Activated CD4-positive, CD25-positive, alpha-beta regulatory T cell (primary cell): ENCODE measurements at places on chromosomes 3 and 15.

- no peak for DNase-seq
Observed at GRCh38 chr3:39277893-39278615, 1.8 kb downstream of the CX3CR1 start.

- DNase-seq = no peak
Observed at GRCh38 chr3:31890007-31890406, 91.1 kb downstream of the OSBPL10 start.

DNA sequence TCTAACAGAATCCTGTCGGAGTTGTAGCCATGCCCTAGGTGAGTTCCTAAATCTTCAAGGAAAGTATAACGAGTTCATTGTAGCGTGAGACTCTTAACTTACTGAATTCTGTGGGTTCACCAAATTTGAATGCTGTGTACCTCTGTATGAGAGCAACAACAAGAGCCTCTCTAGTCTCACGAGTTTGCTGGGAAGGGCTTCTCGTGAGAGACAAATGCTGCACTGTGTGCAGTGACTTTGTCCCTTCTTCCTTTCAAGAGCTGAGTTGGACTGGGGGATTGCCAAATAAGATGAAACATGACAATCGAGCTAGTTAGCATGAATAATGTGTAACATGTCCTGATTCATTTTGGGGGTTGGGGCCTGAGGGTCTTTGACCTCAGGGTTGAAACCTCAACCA lies 32.2 kb downstream of the KAT2B start:
- no peak for DNase-seq

DNA sequence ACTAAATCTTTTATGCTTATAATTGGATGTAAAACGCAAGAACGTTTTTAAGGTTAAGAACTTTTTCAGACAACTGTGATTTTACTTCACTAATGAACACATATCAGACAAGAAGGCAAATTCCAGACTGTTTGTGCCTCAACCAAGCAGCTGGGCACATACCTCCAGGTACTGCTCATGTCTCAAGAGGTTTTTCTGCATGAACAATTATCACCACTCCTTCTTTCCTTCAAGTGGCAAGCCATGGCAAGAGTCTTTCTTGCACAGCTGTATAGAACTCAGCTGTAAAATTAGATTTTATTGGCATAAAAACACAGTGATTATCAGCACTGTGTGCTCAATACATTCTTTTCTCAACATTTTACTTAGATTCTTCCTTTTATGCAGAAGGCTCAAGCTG lies 64.3 kb downstream of the FNDC3B start:
- no peak for DNase-seq

GRCh38 chr3:41710646-41711388 lies 251.1 kb downstream of the ULK4 start:
- DNase-seq = no peak

DNA sequence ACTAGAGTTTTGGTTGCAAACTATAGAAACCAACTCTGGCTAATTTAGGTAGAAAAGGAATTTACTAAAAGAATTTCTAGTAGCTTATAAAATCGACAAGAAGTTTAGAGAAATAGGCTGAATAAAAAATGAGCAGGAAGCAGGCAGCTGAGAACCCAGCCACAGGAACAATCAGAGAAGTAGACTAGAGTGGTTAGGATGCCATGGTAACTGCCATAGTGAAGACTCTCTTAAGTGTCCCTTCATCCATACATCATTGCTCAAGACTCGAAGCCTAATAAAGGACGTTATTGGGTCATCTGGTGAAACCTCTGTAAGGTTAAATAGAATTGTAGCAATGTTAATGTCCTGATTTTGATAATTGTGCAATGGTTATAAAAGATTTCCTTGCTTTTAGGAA lies 13.8 kb downstream of the AVEN start:
- no peak for DNase-seq

GRCh38 chr3:55146216-55146615 lies 218.4 kb upstream of the LRTM1 start:
- no peak for DNase-seq

GRCh38 chr3:99753268-99753975 lies 64.2 kb upstream of the CMSS1 start:
- no peak for DNase-seq

DNA sequence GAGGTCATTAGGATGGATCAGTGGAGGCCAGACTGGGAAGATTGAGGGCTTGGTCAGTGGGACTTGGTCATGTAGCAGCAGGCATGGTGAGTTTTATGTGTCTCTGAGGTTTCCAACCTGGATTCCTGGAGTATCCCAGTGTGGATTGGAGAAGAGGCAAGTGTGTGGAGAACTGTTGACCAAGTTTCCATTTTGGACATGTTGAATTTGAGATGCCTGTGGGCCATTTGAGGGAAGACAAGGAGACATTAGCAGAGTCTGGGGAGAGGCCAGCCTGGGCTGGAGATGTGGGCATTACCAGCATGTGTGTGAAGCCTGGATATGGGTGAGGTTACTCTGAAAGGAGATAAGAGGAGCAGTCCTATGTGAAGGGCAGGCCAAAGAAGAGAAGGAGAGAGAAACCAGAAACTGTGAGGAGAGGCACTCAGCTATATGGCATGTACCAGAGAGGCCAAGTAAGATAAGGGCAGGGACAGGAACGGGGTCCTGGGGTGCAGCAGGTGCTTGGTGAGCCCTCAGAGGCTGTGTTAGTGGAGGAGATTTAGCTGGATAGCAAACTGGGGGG lies 4.3 kb downstream of the SLC25A38 start:
- no peak for DNase-seq

- DNase-seq = no peak
Observed at GRCh38 chr15:71052356-71052755, 62.9 kb upstream of the THSD4 start.

DNA sequence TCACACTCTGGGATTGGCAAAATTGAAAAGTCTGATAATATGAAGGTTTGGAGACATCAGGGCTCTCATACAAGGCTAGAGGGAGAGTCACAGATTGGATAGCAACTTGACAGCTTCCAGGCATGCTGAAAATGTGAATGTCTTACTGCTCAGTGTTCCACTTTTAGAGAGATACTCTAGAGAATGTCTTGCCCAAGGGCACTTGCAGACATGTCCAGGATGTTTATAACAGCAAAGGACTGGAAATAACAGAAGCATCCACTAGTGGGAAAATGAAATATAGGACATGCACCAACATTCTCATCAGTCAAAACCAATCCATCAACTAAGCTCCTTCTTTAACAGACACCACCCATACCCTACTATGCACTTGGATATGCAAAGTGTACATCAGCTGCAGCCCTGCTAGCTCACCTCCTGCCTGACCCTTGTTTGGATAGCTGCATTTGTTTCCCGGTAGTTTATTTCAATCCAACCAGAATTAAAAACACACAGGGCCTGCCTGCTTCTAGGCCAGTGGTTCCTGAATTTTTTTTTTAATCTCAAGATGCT lies 101.6 kb upstream of the ARHGEF3 start:
- DNase-seq = no peak

DNA sequence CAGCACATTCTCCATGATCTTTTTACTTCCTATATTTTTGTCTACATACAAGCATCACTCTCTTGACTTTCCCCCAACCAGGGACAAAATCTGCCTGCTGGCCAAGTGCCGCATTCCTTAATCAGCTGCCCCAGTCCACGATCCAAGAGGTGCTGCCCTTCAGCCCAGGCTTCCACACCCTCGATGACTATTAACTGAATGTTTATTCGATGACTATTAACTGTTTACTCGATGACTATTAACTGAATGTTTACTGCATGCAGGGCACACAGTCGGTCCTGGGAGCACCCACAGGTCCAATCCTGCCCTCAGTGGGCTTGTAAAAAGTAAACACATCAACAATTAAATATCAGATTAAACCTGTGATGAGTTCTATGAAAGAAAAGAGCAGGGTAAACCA lies 256.9 kb downstream of the ARRDC4 start:
- DNase-seq = no peak

- DNase-seq = no peak
Observed at GRCh38 chr15:33200903-33201302, 6.4 kb upstream of the FMN1 start.

DNA sequence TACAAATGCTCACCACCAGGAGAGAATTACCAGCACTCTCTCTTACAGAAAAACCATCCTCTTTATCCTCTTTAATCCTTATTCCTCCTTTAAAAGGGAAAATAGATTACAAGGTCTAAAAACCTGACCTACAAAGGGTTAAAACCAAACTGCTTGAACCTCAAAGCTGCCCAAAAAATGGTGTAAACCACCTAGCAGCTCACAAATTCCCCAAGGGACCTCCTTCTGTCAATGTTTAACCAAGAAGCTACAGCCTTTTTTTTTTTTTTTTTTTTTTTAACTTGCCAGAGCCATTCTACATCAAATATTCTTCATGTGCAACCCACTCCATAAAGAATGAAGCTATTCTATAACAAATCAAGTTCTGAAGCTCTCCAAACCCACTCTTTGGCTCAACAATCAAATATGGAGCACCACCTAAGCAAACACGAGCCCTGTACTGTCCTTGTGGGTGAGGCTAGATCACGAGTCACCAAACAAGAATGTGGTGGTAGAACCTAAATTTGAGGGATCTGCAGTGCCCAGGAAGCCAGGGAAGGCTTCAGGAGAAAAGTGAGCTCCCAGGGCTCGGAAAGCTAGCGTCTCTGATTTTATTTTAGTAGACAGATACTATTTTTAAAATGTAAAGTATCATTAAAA lies 20.1 kb downstream of the OSBPL10 start:
- no peak for DNase-seq

DNA sequence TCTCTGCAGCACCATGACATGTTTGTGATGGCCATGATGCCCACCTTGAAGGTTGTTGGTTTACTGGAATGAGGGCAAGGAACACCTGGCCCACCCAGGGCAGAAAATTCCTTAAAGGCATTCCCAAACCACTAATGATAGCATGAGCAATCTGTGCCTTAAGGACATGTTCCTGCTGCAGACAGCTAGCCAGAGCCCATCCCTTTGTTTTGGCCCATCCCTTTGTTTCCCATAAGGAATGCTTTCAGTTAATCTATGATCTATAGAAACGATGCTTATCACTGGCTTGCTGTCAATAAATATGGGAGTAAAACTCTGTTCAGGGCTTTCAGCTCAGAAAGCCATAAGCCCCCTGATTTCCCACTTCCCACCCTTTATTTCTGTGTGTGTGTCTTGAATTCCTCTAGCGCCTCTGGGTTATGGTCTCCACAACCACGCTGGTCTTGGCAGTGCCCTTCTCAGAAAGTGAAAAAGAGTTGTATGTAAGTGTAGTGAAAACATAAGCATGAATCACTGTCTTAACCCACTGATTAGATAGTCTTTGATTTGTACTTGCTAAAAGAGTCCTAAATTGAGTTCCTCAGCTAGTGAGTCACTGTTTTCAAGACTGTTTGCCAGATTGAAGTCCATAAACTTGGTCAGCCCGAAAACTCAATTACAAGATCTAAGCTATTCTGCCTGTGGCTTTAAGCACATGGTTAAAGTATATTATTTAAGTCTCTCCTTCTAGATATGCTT lies 19.0 kb upstream of the CCR2 start:
- no peak for DNase-seq

DNA sequence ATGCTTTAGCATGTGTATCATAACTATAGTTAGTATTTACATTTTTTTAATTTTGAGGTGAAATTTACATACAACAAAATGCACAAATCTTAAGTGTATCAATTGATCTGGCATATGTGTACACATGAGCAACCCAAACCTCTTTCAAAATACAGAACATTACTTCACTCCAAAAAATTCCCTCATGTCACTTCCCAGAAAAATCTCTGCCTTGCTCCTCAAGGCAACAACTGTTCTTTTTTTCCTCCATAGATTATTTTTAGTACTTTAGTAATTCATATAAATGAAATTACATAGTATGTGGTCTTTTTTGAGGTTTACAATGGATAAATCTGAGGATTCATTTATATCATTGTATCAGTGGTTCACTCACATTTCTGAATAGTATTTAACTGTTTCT lies 84.9 kb downstream of the TRIM42 start:
- DNase-seq = no peak

DNA sequence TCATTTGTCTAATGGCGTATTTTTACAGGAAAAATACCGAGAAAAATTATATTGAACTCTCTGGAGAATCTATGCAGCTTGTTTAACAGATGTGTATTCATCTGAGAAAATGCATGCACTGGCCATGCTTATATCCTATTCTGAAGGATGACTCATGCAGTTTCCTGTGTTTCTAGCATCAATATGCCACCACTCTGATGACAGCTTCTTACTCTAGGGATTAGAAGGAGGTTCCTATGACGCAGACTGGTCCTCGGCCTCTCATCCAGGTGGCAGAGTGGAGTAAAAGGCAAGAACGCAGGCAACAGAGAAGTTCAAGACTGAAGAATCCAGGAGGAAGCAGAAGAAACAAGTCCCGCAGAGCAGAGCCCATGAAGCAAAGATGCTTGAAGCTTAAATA lies 910.0 kb upstream of the ROBO1 start:
- no peak for DNase-seq

DNA sequence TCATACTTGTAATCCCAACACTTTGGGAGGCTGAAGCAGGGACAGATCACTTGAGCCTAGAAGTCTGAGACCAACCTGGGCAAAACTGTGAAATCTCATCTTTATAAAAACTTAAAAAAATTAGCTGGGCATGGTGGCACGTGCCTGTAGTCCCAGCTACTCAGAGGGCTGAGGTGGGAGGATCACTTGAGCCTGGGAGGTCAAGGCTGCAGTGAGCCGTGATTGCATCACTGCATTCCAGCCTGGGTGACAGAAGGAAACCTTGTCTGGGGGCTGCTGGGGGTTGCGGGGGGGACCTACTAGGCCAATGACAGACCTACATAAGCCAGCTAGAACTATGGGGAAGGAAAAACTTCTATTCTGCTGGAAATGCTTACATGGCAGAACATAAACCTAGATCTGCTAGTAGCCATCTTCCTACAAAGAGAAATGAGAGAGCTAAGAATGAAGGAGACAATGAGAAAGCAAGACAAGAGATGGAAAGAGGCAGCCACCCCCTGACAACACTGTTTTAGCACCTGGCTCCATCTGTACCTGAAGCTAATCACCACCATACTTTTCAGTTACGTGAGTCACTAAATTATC lies 23.9 kb downstream of the FOXP1 start:
- no peak for DNase-seq

DNA sequence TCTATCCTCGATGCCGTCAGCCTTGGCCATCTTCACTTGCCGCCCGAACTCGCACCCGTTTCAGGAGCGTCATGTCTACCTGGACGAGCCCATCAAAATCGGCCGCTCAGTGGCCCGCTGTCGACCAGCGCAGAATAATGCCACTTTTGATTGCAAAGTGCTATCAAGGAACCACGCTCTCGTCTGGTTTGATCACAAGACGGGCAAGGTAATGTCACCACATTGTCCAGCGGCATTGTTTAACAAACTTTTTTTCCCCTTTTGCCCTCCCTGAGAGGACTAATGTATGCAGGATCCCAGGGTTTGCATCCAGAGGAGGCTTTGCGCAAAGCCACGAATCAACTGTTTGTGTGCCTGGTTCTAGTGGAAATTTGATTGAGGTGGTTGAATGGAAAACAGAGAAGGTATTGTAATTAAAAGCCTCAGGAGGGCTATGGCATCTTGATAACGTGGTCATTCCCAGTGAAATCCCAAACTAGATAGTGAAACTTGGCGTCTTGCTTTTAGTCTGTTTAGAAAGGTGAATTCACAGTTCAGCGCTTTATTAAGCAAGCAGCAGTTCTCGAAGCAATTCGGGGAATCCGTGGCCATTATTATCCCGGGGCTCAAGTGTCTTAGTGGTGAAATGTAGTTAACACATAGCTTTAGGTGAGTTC lies 1.7 kb downstream of the SLMAP start:
- DNase-seq = no peak

- DNase-seq = no peak
Observed at GRCh38 chr3:186054792-186055352, 54.0 kb downstream of the ETV5 start.
